ENCODE measurements at places on chromosomes 2 and 18.

- DNase-seq, result no peak
Measured at GRCh38 chr2:238717084-238717483, 130.8 kb upstream of the TWIST2 start.

- DNase-seq, result no peak
Measured at GRCh38 chr2:203799908-203800307, 67.7 kb upstream of the CTLA4 start.

GRCh38 chr18:65721619-65722018 is 29.2 kb upstream of the CDH7 start:
- no peak for DNase-seq

DNA sequence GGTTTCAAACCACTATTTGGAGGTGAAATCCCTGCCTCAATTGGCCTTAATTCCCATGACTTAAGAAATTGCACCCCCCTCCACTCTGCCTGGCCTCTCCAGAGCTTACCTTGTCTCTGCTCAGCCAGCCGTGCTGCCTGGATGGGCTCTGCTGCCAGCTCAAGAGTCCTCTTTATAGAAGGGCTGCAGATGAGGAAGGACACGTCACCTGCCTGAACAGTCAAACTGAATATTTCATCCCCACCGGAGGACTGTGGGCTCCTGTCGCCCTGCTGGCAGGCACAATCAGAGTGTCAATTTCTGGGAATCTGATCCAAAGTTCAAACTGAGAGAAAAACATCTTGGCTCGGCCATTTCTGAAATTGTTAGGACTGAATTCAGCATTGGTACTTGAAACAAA is at the start of gene OTOS:
OTOS (minus strand) TSS at position 148 of the 400 bp plus-strand sequence. CDS start 332 bp downstream, outside the sequence.
- no peak for DNase-seq

DNA sequence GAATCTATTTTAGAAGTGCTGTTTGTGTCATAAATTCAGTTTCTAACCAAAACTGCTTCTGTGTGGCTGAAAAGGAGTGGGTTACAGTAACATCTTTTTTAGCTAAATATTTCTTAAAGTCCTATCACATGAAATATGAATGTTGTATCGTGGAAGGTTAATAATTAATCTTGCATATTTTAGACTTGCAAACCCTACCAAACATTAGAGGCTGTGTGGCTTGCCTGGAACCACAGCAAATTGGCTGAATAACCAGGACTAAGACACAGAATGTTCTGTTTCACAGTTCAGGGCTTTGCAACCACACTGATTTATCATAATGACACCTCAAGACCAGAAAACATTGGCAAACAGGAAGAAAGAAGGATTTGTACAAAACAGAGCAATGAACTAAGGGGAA is 208.9 kb upstream of the CNTNAP5 start:
- DNase-seq, result no peak

GRCh38 chr2:69097148-69097610 is 84.2 kb downstream of the ANTXR1 start:
- no peak for DNase-seq

GRCh38 chr2:9946076-9946475 is 5.4 kb upstream of the GRHL1 start:
- no peak for DNase-seq

GRCh38 chr18:22494771-22495170 is 77.1 kb upstream of the CTAGE1 start:
- no peak for DNase-seq

- no peak for DNase-seq
Measured at GRCh38 chr2:227782804-227783203, 30.8 kb upstream of the CCL20 start.

DNA sequence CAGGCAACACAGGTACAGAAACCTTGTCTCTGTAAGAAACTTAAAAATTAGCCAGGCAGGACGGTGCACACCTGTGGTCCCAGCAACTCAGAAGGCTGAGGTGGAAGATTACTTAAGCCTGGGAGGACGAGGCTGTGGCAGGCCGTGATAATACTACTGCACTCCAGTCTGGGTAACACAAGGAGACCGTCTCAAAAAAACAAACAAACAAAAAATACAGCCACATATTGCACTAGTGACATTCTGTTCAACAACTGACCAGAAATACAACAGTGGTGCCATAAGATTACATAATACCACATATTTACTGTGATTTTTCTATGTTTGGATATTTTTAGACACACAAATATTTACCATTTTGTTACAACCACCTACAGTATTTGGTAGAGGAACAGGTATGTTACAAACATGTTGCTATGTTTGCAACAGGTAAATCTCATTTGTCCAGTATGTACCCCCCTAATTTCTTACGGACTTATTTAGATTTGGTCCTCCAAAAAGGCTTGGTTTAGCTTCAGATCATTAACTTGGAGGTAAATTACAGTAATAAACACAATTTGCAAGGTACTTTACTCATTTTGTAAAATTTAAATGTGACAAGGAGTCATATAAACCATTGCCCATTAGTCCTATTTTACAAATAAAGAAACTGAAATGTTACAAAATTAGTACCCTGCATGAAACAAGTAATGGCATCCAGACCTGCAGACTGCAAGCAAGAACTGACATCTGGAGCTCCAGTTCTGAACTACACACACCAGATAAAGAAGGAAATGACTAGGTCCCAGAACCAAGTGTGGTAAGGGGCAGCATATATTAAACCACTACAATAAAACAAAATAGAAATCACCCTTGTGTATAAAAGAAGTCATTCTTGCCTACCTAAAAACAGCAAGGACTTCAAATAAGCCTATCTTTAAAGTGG is 36.8 kb downstream of the TRIP12 start:
- no peak for DNase-seq

- no peak for DNase-seq
Measured at GRCh38 chr2:233081232-233081730, 21.1 kb downstream of the INPP5D start.

- no peak for DNase-seq
Measured at GRCh38 chr18:21443776-21444464, 156.6 kb downstream of the ESCO1 start.

- no peak for DNase-seq
Measured at GRCh38 chr2:81901017-81901416, 1596.5 kb upstream of the LRRTM1 start.

DNA sequence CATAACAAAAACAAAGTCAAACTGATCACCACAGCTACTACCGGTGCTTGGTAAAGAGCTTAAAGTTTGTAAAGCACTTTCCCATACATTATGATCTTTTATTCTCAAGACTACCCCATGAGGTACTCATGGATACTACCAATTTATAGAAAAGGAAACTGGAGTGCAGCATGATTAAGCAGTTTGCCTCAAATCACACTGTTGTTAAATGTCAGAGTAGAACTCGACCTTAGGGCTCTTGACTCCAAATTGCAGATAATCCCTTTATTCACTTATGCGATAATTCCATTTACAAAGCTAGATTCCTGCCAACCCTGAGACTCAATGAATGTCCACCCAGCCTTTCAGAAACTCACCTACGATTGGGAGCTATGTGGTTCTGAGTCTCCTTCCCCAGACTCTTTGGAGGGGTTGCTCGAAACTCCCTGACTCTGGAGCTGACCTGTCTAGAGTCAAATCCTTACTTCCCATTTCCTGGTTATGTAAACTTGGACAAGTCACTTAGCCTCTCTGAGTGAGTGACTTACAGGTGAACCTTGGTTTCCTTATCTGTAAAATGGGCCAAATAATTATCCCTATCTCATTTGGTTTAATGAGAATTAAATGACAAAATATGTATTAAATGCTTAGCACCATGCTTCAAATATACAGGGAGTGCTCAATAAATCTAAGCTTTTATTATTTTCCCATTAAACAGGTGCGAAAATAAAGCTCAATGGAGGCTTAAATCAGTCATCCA is 47.4 kb downstream of the PSD4 start:
- no peak for DNase-seq

DNA sequence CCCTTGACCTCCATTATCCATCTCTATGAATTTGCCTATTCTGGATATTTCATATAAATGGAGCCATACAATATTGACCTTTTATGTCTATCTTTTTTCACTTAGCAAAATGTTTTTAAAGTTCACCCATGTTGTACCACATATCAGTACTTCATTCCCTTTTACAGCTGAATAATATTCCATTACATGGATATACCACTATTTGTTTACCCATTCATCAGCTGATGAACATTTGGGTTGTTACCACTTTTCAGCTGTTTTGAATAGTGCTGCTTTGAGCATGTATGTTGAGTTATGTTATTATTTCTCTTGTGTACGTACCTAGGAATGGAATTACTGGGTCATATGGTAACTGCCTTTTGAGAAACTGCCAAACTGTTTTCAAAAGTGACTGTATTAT is 93.7 kb upstream of the DNMT3A start:
- DNase-seq, result no peak

GRCh38 chr2:169129703-169130243 is 60.4 kb downstream of the DHRS9 start:
- DNase-seq, result no peak

DNA sequence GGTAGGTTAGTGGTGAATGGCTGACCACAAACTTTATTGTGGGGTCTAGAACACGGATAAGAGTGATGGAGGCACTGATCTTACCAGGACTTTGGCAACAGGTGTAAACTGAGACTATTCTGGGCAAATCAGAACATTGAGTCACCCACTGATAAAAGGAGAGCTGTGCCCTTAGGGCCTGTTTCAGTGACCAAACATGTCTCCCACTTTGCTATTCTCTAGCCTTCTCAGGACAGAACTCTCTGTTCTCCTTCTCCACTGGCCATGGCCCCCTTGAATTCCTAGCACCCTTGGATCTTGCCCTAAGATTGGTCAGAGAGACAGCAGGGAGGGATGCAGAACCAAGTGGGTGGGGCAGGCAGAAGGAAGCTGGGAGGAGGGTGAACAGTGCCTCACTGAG is 18.3 kb downstream of the TRPM8 start:
- DNase-seq, result no peak

GRCh38 chr2:11726384-11726783 is 20.0 kb upstream of the LPIN1 start:
- DNase-seq, result no peak

GRCh38 chr2:1707771-1708418 is 36.4 kb downstream of the PXDN start:
- no peak for DNase-seq

DNA sequence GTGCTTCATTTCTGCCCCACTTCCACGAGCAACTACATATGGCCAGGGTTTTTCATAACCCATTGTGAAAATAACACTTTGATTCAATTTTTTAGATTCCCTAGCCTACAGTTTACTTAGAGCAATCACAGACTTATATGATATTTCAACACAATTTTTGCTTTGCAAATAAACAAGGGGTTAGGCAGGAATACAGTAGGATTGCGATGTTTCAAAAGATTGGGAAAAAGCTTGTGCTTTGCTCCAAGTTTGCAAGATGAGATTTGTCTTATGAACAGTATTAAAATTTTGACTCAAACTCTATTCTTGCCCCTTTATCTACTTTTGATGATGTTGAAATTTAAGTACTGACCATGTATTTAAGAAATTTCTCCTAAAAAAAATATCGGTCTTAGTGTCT is 814.5 kb upstream of the PIK3C3 start:
- no peak for DNase-seq

- DNase-seq, result no peak
Measured at GRCh38 chr2:112340475-112341267, 65.3 kb downstream of the ZC3H6 start.

DNA sequence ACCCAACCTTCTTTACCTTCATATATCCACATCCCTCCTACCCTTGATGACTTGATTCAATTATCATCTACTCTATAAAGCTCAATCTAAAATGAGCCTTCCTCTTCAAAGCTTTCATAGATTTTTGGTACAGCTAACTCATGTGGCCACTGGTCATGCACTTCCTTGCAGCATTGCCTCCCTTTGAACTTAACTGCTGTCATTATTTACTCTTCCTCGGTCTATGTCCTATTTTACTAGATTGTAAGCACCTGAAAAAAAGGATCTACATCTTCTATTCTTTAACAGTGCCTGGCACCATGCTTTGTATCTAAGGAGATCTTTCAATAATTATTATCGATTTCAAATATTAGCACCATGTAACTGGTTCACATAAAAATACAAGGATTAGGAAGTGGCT is 30.6 kb downstream of the MDH1 start:
- DNase-seq, result no peak

- no peak for DNase-seq
Measured at GRCh38 chr2:203804070-203804469, 63.5 kb upstream of the CTLA4 start.

DNA sequence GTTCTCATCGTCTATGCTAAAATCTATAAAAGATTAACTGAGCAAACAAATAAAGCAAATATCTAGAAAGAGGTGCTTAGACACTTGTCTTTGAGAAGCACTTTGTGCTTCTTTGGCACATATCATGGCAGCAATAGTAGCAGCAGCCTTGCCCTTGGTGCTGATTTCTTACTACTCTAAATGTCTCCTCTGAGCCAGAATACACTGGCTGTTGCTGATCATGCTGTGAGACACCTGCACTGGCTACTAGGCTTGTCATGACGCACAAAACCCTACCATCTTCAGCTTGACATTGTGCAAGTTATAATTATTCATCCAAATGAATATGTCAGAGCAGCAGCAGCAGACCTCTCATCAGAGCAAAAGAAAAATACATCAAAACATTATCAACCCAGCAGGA is 46.7 kb downstream of the FANCL start:
- DNase-seq, result no peak

DNA sequence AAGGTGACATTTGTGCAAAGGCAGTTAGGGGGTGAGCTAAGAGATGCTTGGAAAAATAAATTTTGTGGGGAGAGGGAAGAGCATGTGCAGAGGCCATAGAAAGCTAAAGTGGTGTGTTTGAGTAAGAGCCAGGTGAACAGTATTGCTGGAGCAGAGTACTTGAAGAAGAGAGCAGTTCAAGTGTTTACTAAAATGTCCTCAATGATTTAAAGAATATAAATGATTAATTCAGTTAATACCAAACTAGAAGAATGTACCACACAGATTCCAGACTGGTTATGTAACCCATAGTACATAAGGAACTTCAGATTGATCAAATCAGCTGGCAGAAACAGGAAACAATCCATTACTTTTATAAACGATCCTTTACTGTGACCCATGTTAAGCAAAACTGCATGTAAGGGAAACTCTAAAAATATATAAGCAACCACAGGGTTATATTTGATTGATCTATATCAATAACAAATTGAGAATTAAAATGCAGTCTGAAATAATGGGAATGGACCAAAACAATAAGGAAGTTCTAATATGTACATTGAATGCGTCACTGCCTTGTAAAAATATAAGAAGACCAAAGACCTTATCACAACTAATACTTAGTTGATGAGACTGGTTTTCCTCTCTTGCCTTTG is 76.9 kb downstream of the LDAH start:
- no peak for DNase-seq

GRCh38 chr18:23752796-23753195 is 63.5 kb downstream of the LAMA3 start:
- DNase-seq, result no peak

GRCh38 chr2:239800785-239801386 is 224.3 kb downstream of the NDUFA10 start:
- no peak for DNase-seq
